Fibroblast of skin of right quadriceps (primary cell): ENCODE measurements at places on chromosomes 2 and 18.

GRCh38 chr2:104860451-104860790, 6.5 kb downstream of the POU3F3 start:
- DNase-seq, result no peak

- peak; percentile 66 for DNase-seq
Measured at GRCh38 chr2:133819906-133820305, 251.6 kb upstream of the NCKAP5 start.

GRCh38 chr2:220165401-220165800, 538.0 kb downstream of the SLC4A3 start:
- no peak for DNase-seq

DNA sequence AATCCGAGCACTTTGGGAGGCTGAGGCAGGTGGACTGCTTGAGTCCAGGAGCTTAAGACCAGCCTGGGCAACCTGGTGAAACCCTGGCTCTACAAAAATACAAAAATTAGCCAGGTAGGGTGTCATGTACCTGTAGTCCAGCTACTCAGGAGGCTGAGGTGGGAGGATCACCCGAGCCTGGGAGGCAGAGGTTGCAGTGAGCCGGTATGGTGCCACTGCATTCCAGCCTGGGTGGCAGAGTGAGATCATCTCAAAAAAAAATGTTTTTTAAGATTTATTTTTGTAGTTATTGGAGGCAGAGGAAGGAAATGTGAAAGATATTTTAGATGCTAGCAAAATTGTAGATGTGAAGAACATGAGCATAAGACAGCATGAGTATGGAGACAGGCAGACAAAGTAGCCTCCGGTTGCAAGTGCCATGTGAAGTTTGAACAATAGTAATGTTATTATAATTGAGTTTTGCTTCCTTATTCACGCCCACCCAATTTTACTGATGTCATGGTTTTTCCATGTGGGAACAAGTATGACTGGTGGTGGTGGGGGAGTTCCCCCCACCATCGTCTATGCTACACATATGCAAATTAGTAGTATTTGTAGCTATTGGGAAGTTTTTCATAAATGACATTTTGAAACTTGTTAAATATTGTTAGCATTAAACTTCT, 18.0 kb downstream of the REL start:
- no peak for DNase-seq

DNA sequence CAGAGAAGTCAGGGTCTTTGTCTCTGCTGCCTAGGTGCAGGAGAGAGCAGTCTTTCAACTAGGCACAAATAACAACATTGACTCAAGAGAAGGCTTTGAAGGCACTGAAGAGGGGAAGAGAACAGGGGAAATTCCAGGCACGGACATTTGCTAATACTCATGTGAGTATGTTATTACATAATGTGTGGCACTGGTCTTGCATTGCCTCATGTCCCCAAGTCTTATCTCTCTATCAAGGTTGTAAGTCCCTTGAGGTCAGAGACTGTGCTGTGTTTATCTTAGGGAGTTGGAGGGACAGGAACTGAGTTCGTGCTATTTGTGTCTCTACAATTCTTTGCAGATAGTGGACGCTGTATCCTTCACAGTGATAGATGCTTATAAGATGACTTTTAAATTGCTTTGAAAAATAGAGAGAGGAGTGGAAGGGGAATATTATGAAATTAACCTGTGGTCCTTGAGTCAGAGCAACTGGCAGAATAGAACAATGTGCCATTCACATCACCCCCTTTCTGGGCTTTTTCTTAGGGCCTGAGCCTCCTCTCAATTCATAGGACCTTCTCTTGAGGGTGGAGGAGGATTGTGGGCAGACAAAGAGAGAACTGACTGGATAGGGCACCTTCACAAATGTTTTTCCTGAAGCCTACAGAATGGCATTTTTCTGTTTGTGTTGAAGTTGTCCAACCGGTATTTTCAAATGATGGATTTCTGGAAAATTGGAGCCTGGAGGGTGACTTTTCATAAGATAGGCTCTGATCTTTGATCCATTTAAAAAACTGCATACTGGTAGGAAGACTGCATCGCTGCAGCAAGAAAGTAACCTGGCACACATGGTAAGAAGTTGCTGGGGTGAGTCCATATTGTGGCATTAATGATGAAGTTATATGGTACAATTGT, 96.6 kb upstream of the CXCR4 start:
- DNase-seq, result no peak

- DNase-seq, result peak; percentile 56
Measured at GRCh38 chr2:159807183-159808031, 9.4 kb upstream of the CD302 start.

DNA sequence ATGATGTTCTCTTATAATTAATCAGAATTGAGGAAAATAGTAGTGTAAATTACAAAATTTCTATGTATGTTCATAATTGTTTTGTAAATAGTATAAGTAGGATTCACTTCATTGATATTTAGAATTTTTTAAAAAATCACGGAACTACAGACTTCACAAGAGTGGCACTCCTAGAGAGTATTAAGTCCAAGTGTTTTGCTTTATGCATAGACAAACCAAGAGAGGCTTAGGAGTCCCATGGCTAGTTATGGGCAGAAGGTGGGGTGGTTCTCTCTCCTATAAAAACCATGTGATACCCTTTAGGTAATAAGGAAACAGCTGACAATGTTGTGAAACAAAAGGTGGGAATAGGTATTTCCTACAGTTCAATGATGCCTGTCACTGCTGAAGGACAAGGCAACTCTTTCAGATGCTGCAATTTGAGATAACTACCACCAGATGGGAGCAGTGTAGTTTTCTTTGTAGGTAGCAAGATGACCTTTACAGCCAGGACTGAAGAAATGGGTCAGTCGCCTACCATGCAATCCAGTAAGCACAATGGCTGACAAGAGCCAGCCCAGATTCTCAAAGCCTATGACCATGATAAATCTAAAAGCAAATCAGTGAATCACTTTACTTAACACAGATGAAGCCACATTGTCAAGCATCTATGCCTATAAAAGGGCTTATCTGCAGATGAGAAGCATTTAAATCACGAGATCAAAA, 83.9 kb downstream of the AAK1 start:
- DNase-seq, result peak; percentile 40

- DNase-seq, result no peak
Measured at GRCh38 chr2:206011018-206011614, 74.9 kb downstream of the INO80D start.

DNA sequence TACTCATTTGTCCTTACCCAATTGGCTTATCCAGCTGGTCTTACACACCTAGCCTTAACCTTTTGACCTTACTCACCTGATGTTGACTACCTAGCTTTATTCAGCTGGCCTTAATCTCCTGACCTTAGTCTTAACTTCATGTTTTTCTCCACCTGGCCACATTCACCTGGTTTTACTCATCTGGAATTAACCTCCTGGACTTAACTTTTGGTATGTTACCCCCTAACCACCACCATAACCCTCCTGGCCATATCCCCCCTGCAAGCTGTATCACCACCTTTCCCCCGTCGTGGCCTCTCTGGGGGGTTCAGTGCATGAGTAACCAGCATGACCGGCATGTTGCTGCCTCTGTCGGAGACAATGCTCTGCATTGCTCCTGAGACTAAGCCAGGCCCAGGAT, 45.7 kb downstream of the CHRNA1 start:
- DNase-seq, result no peak

DNA sequence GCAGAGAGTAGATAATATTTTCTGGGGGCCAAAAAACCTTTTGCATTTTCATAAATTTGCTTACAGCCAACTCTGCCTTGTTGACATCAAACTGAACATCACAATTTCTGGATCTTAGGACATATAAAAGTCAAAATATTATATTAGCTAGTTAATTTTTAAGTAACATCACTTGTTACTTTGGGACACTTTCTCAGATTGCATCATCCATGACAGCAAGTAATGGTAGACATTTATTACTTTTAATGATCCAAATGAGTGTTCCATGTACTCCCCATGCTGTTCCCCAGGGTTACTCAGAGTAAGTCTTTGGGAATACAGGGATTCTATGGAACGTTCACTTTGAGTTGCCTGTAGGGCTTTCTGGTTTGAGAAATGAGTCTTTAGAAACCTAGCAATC, 39.1 kb upstream of the CWC22 start:
- DNase-seq, result no peak

DNA sequence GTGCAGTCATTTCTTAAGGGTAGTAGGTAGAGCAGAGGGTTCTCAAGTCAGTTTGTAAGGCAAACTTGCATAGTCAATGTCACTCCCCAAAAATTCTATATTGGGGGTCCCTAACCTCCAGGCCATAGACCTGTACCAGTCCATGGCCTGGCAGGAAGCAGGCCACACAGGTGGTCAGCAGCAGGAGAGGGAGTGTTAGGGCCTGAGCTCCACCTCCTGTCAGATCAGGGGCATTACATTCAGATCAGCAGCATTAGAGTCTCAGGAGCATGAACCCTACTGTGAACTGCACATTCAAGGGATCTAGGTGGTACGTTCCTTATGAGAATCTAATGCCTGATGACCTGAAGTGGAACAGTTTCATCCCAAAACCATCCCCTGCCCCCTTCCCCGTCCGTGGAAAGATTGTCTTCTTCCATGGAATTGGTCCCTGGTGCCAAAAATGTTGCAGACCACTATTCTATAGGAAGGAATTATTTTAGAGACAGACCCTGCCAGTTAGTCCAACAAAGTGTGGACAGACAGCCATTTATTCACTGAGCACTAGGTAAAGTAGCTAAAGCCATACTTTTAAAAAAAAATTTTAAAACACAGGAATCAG, 6.7 kb downstream of the COA5 start:
- DNase-seq, result peak; percentile 31

DNA sequence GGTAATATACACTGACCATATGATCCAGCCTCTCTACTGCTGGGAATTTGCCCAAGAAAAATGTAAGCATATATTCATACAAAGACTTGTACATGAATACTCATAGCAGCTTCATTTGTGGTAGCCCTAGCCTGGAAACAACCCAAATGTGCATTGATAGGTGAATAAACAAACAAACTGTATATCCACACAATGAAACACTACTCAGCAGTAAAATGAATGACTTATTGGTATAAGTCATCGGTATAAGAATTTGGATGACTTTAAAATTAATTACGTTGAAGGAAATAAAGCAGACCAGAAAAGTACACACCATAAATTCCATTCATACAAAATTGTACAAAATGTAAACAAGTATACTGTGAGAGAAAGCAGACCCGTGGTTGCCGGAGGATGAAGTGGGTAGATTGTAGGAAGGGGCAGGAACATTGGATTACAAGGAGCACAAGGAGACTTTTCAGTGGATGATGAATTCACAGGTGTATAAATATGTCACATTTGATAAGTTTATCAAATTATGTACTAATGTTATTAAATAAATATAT, 376.7 kb downstream of the TDRD15 start:
- DNase-seq, result no peak

DNA sequence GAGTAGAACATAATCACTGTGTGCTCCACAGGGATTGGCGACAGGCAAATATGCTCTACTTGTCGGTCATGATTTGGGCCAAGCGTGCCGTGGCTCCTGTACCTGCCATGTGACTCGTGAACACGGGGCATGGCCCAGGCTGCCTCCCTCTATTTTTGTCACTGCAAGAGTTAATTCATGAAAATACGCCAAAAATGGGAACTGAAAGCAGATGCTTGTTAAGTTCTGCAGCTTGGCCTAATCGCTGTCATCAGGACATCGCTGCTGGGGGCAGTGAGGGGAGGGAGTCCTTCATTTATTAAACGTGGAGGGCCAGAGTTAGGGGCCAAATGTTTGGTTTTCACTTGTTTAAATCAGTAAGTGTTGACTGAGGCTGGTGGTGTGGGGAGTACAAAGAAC, 177.8 kb downstream of the BCL2 start:
- no peak for DNase-seq

GRCh38 chr2:177076636-177077179, 135.9 kb upstream of the HNRNPA3 start:
- DNase-seq, result no peak

GRCh38 chr18:10659594-10659993, 133.8 kb downstream of the NAPG start:
- no peak for DNase-seq

DNA sequence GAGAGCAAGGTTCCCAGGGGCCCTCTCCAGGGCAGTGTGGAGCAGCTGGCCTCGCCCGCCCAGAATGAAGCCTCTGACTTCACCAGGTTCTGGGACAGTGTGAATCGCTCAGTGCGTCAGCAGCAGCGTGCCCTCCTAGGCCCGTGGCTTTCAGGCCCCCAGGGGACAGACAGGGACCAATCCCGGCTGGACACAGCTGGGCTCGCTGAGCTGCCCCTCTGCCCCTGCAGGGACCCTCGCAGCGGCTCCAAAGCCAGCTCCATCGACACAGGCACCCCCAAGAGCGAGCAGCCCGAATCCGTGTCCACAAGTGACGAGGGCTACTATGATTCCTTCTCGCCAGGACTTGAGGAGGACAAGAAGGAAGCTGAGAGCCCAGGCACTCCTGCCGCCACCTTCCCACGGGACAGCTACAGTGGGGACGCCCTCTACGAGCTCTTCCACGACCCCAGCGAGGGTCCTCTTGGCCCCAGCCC, 7.6 kb downstream of the AMER3 start:
- no peak for DNase-seq

GRCh38 chr2:74745766-74746165, 88.2 kb upstream of the HK2 start:
- DNase-seq, result no peak

DNA sequence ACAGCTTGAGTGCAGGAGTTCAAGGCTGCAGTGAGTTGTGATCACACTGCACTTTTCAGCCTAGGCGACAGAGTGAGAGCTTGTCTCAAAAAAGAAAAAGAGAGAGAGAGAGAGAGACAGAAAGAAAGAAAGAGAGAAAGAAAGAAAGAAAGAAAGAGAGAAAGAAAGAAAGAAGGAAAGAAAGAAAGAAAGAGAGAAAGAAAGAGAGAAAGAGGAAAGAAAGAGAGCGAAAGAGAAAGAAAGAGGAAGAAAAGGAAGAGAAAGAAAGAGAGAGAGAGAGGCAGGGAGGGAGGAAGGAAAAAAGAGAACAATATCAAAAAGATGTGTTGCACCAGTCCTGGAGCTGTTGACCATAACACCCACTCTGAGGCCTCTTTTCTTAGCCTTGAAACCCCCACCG, 89.8 kb upstream of the MBOAT2 start:
- no peak for DNase-seq

DNA sequence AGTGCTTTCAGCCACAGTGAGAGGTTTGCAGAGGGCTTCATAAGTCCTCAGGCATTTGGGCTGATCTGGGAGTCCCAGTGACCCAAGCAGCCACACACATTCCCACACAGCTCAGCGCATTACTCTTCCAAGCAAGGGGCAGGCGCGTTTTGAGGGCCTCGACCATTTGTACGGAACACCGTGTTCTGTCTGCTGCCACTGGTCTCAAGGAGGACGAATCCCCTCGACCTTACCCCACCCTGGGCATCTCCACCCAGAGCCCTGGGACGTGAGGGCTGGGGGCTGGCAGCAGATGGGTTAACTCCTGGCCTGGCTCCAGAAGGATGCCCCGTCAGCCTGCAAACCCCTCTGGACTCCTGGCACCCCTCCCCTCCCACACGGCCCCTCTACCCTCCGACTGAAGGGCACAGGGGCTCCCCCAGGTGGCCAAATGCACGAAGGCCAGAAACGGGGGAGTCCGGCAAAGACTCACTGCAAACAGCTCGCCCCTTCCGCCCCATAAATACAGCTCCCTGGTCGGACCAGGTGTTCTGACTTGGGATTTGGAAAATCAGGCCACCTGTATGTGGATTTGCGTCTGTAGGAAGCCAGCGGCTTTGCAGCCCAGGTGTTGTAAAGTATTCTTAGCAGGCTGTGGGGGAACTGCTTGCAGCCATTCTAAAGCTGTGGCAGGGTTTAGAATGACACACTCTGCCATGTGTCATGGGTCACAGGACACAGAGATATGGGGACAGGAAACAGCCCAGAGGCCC, 33.6 kb upstream of the PTMA start:
- peak; percentile 57 for DNase-seq
